ENCODE measurements at places on chromosomes 5 and 9.

DNA sequence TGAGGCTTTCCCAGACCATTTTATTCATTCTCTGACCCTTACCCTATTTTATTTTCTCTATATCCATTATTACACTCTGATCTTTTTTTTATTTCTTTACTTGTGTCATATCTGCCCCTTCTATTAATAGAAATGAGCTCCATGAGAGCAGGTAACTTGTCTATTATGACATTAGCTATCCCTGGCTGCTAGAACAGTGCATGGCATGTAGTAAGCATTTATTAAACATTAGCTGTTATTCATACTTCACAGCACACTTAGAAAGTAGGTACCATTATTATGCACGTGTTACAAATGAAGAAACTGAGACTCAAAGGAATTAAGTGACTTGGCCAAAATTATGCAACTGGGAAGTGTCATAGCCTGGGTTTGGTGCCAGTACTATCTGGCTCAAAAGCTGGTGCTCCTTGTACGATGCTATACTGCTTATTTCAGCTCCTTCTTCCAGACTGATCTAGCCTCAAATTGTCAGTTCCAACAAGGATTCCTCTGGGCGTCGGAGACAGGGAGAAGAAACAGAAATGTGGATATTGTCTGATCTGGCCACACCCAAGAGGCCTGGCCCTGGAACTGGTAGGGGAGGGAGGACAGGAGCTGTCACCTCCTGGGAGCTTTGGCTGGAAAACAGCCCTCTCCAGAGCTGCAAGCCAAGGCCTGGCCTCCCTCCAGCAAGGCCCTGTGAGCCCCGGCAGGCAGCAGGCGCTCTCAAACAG is 10.8 kb upstream of the NIPAL4 start:
- DNase-seq, result no peak

DNA sequence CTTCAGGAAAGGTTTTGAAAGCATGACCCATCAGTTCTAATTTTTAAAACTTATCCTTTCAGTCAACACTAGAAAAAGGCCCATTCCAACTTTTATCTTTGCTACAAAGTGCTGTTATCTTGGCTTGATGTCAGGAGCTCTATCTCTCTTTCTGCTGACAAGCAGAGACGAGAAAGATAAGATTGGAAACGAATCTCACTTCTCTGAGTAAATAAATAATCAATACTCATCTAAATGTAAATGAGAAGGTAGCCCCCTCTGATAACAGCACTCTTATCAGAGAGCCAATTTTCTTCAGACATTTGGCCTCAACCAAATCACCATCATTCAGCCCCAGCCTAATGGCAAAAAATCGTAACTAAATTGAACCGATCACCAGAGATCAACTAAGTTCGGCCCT is 191.7 kb downstream of the MAPKAP1 start:
- DNase-seq, result no peak

GRCh38 chr9:126642839-126643238 is 29.1 kb downstream of the LMX1B start:
- no peak for DNase-seq

GRCh38 chr9:137828527-137829259 is 48.9 kb upstream of the CACNA1B start:
- DNase-seq, result no peak

DNA sequence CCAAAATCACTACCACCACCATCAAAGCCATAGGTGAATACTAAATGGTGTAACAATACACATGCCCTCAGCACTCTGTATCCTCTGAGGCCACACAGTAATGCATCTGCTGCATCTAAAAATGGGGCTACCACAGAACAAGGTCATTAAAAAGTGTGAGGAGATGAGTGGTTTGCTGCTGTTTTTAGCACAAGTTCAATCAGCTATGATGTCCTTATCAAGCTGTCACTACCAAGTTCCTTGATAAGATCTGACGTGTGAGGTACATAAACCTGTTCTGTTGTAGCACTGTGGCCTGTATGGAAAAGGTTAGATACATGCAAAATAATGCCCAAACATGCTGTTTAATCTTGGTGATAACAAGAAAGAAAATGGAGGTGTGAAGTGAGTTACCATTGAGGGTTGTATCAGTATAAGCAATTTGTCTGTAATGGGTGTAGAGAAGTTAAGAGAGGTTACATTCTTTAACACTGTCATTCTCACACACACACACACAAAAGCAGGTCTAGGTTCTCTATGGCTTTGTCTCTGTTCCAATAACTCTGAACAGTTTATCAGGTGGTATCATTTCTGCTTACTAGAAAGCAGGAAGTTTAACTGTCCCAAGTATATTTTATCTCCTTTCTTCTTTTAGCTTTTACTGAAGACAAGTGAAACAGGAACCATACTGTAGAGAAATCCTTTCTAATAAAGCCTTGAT is 252.9 kb downstream of the CWC27 start:
- DNase-seq, result no peak

GRCh38 chr9:123778232-123778902 is 151.6 kb downstream of the DENND1A start:
- DNase-seq, result no peak

- no peak for DNase-seq
Measured at GRCh38 chr5:159456722-159457465, 126.6 kb upstream of the IL12B start.

DNA sequence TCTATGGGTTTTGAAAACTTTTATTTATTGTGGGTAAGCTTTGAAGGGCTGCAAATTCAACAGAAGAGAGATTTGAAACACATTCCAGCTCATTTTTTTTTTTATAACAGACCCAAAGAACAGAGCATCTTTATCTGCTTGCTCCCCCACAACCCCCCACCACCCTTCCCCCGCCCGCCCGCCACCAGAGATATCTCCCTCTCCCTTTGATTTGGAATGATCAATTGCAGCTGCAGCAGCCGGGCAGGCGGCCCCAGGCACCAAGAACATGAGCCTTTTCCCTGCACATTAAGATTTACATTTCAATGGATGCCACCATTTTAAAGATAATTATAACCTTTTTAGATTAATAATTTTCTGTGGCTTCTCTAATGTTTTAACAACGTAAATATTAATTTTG is 510.9 kb downstream of the ZNF608 start:
- no peak for DNase-seq
